ENCODE measurements at places on chromosomes 6 and 20.

- DNase-seq, result no peak
These were observed 25.9 kb downstream of the RIN2 start for GRCh38 chr20:19783966-19784401.

- DNase-seq, result no peak
These were observed 130.7 kb upstream of the SSTR4 start for GRCh38 chr20:22904386-22904785.

DNA sequence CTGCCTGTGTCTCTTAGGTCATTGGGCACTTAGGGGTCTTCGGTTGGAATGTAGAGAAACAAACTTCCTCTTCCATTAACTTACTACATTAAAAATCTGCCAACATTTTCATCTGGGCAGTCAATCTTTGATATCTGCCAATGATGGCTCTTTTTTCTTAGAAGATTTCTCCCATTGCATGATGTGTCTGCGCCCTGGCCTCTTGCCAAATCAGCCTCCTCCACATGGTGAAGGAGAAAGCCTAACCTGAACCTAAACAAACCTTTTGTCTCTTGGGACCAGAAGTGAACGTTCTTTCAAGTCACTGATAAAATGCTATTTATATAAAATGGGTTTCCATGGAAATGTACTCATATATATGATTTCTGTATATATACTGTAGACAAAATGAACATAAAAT lies 998.9 kb upstream of the GJE1 start:
- DNase-seq, result no peak

GRCh38 chr6:164693944-164694343 lies 615.5 kb downstream of the C6orf118 start:
- no peak for DNase-seq

DNA sequence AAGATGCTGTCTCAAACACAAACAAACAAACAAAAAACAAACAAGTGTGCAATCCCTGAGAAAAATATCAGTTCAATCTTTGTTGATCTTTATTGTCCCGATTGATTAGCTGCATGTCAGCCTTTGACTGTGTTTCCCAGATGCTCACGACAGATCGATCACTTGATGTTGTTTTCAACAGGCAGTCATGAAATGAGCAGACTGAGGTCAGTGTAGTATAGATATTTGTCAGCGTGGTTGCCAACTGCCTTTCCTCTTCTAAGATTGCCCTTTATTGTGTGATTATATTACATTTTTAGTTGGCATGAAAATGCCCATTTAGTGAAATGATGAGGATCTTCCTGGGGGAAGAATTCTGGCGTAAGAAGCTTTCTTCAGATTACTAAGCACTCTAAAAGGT lies 25.6 kb downstream of the UTRN start:
- DNase-seq, result no peak

DNA sequence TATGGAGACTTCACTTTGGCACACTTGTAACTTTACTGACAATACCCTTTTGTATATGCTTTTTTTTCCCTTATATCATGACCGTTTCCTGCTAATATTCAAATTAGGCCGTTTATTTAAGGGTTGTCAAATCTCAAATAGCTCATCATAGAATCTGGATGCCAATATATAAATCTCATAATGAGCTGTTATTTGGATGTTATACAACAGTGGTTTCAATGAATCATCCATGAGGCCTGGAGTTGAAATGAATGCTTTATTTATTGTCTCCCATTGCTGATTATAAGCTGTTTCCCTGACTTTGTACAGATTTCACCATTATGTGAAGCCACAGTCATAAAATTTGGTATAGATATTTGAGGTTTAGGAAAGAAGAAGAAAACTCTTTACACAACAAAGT lies 256.1 kb downstream of the PLCB1 start:
- DNase-seq, result no peak

GRCh38 chr6:14232889-14233288 lies 115.3 kb downstream of the CD83 start:
- no peak for DNase-seq

DNA sequence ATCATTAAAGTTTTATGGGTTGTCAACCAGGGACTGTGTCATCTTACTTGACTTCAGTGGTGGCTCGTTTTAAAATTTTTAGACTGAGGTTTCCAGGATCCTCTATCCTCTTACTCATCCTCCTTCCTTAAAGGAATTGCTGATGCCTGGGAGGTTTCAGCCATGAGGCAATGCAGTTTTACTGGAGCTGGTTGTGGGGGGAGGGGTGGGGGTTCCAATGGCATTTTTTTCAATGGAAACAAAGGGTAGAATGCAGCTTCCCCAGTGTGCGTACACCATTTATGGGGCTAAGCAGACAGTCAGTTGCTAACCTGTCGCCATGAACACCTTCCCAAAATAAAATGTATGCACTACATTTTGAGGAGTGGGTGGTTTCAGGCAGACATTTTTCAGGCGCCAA lies 88.0 kb downstream of the METTL24 start:
- DNase-seq, result no peak

GRCh38 chr6:169185692-169186485 lies 67.8 kb downstream of the THBS2 start:
- no peak for DNase-seq

GRCh38 chr6:6932968-6933367 lies 174.8 kb upstream of the RREB1 start:
- no peak for DNase-seq

DNA sequence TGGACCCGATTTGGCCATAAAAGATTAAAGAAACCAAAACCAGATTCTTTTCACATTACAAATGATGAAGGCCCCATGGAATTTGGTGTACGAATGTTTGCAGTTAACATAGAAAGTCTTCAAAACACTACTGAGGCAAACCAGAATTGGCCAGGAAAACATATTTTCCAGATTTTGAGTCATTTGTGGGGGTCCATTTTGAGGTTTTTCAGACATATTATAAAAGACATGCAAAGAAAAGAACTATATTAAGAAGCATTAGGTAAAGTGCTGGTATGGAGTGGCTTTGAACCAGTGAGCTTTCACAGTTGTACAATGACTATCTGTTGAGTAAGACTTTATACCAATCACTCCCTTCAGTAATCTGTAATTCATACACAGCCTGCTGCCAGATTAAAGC lies 168.9 kb upstream of the COL21A1 start:
- DNase-seq, result no peak

GRCh38 chr6:93721386-93722048 lies 302.2 kb upstream of the EPHA7 start:
- no peak for DNase-seq

DNA sequence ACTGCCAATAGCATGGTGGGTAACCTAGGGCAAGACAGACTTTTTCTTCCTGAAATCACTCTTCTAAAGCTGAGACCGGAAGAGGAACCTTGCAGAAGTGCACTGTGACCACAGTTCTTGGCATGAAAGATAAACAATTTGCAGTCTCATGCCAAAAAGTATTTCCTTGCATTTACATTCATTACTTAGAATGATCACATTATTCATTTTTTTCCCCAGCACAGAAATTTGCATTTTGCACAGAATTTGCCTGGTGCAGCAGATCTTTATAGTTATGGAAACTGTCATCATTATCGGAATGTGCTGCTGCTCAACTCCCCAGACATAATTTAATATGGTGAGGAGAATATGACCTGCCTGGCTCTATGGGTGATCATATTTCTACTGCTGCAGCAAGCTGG lies 42.2 kb upstream of the EDN3 start:
- DNase-seq, result peak; percentile 15

GRCh38 chr6:18493382-18493891 lies 106.3 kb downstream of the RNF144B start:
- no peak for DNase-seq

GRCh38 chr6:131532580-131533039 lies 40.4 kb upstream of the ARG1 start:
- no peak for DNase-seq

GRCh38 chr6:56570413-56571359 lies 72.0 kb downstream of the DST start:
- DNase-seq, result no peak

DNA sequence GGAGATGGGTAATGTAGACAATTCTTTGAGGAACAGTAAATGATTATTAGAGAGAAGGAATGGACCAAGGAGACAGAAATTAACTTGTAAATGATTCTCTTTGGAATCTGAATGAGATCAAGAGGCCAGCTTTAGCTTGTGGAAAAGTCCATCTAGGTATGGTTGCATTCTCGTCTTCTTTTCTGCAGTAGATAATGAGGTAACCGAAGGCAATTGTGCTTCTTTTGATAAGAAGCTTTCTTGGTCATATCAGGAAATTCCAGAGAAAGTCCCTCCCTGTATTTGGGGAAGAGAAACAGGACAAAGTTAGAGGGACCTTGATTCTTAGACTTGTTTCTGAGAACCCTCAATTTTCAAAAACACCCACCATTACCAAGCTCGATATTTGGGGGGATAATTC lies 109.1 kb upstream of the PRSS16 start:
- DNase-seq, result no peak

GRCh38 chr6:42166444-42167141 lies 6.6 kb upstream of the GUCA1A start:
- peak; percentile 60 for DNase-seq

GRCh38 chr6:16168858-16169257 lies 40.0 kb downstream of the MYLIP start:
- DNase-seq, result no peak

- no peak for DNase-seq
These were observed 6.0 kb upstream of the LKAAEAR1 start for GRCh38 chr20:64090165-64090564.

- DNase-seq, result no peak
These were observed 239.3 kb downstream of the ZNF217 start for GRCh38 chr20:53354314-53354713.

GRCh38 chr6:165872311-165872710 lies 209.3 kb upstream of the PDE10A start:
- DNase-seq, result no peak

DNA sequence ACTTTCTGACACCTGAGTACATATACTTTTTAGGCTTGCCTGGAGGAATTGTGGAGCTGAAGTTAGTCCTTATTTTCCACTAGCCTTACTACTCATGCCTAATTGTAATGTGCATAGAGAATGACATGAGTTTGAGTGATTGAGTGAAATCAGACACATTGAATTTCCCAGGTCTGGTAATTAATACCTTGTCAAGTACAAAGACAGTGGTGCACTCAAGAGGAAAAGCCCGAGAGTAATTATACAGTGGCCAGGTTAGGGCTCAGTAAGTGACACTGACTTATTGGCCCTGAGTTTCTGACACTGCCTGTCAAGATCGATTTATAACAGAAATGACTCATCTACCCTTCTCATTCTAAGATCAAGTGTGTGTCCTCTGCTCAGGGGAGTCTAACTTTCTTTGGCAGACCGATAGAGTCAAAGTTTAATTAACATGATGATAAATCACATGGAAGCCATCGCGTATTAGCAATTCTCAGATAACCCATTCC lies 288.3 kb downstream of the TPBG start:
- no peak for DNase-seq

- DNase-seq, result no peak
These were observed 238.5 kb downstream of the GMPR start for GRCh38 chr6:16476861-16477260.

GRCh38 chr6:57075092-57075491 lies 14.9 kb upstream of the ZNF451 start:
- no peak for DNase-seq

GRCh38 chr6:42394881-42395620 lies 56.7 kb downstream of the TRERF1 start:
- DNase-seq, result no peak

DNA sequence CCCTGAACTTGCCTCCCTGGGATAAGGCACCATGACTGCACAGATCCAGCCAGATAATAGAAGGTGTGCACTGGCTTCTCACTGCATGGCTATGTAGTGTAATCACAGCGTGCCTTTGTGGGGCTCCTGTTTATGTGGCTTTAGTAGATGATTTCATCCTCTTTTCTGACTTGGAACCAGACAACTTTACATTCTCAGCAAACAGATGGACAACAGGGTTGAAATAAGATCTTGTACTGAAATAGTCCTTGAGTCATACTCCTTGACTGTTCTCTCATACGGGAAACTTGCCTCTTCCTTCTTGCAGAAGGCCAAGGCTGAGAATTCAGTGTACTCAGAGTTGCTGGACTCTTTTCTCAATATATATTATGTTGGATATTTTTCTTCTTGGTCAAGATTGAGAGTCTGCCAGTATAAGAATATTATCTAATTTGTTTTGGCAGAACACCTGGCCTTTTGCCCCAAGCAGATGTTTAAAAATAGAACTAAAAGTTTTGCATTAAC lies 25.0 kb upstream of the RNF144B start:
- no peak for DNase-seq

GRCh38 chr6:129695373-129696027 lies 14.5 kb downstream of the ARHGAP18 start:
- DNase-seq, result no peak

DNA sequence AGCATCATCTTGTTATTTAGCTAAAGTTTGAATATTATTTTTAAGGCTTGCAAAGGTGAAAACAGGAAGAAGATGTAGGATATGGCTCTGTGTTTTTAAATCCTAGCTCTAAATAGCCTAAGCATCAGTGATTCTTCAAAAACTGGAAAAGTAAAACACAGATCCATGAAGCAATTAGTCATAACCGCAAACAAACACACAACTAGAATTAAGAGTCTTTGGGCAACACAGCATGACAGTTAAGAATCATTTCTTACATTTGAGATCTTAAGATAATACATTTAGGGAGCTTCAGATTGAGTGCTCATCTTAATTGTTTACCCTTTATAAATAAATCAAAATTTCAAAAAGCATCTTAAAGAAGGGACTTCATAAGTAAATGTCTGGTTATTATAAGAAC lies 115.8 kb upstream of the MAP7 start:
- DNase-seq, result no peak

DNA sequence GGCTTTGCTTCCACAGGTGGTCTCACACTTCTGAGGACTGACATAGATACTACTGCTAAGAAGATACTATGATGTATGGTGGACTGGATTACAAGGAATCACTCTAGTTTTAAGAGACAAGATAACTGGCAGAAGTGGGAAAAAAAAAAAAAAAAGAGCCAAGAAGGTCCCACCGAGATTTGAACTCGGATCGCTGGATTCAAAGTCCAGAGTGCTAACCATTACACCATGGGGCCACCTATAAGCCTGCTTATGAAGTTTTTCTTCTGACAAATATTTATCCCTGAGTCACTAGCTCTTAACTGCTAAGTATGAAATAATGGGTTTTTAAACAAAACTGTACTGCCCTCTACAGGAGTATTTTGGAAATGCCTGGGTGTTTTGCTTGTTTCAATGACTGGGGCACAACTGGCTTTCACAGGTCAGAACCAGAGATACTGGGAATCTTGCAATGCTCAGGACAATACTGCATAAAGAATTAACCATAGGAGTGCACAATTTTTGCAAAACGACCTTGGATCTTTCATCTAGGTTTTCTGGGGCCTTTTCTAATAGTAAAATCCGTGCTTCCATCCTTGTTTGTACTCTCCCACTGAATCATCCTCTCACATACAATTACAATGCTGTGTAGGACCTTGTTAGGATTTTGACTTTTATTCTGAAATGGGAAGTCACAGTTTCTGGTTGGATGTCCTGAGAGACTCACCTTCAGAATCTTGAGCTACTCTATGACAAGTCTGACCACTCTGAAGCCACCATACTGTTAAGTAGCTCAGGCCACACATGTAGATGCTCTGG lies 116.3 kb downstream of the OR2B2 start:
- peak; percentile 75 for DNase-seq

DNA sequence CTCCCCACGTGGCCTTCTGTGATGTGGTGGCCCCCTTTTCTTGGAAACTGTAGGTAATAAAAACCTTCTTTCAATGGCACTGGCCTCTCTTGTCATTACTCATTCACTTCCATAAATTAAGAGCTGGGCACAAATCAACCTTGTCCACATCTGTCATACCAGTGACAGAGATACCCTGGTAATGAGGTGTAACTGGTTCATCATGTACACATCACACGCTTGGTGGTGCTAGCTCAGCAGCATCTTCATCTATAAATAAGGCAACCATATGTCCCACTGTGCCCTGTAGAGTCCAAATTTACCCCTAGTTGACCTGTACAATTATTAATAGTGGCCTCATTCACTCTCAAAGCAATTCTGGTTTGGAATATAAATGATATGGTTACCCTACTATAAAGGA lies 245.6 kb downstream of the HIVEP2 start:
- no peak for DNase-seq

All from central memory CD4-positive, alpha-beta T cell (primary cell).